MG63 (cell line): ENCODE measurements at places on chromosomes 1 and 21. TPM values are rescaled to one million over a fixed set of nuclear protein-coding genes. Genes with fewer than 3 reads are reported as not detected.

DNA sequence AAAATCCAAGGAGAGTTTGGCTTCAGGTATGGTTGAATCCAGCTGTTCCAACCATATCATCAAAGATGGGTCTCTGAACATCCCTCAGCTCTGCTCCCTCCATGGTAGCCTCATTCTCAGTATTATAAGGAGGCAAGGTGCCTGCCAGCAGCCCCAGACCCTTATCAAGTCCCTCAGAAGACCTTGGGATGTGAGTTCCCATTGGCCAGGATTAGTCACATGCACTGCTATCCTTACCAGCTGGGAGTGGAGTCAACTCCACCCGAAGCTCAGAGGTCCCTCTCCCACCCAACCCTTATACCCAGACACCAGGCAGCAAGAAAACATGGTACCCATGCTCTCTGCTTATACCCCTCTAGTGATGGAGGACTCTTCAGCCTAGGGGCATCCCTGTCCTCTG is 153.7 kb upstream of the ZBTB40 start:
- no peak for DNase-seq

DNA sequence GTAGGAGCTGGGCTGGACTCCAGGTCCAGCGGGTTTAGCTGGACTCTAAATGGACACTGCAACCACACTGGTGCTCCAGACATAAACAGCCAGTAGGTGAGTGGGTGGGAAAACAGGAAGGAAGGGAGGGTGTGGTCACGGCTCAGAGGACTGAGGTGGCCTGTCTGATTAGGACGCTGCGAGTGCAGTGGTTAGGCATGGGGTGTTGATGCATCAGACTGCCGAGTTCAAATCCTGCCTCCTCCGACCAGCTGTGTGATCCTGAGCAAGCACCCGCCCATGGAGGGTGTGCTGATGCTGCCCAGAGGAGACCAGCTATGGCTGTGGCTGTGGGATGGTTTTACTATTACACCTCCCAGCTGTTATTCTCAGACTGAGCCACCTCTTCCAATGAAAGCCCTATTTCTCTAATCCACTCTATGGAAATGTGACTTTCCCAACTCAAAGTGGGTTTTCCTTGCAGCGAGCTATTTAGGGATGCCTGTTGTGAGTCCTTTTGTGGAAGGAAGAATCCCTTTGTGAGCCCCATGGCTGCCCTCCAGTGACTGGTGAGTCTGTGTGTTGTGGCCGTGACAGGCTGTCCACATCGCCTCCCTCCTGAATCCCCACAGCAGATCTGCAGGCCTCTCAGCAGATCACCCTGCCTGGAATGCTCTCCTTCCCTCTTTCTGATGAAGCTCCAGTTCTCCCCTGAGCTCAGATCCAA is 56.6 kb upstream of the EDN2 start:
- peak; percentile 26 for DNase-seq

DNA sequence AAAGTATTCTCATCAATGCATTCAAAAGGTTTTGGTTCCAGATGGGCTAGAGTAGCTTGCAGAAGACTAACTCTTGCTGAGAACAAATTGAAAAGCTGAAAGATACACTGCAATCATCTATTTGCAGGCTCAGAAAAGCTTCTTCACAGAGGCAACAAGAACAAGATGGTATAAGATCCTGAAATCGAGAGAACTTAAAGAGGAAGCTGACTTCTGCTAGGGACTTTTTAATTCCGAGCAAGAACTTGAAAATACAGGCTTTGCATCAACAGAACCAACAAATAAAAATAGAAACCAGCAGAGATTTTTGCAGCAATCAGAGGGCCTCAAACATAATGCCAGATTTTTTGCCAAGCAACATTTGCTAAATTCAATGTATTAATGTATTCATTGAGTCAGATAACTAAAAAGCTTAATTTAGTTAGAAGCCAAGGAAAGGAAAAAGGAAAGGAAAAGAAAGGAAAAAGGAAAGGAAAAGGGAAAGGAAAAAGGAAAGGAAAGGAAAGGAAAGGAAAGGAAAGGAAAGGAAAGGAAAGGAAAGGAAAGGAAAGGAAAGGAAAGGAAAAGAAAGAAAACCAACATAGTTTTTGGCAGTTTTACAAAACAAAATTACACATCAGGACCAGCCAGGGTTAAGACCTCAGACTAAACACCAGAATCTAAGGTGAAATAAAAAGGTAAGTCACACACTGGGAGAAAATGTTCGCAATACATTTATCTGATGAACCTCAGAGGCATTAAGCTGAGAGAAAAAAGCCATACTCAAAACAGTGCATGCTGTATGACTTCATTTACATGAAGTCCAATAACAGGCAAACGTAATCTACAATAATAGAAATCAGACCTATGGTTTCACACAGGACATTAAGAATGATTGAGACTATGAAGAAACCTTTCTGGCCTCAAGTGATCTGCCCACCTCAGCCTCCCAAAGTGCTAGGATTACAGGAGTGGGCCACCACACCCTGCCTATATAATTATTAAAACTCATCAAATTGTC is 42.6 kb downstream of the FAF1 start:
- no peak for DNase-seq

- DNase-seq: no peak
These were observed 22.5 kb downstream of the JMJD4 start for GRCh38 chr1:227712648-227713047.

- DNase-seq: no peak
These were observed 83.9 kb downstream of the LRRC7 start for GRCh38 chr1:69651656-69652055.

DNA sequence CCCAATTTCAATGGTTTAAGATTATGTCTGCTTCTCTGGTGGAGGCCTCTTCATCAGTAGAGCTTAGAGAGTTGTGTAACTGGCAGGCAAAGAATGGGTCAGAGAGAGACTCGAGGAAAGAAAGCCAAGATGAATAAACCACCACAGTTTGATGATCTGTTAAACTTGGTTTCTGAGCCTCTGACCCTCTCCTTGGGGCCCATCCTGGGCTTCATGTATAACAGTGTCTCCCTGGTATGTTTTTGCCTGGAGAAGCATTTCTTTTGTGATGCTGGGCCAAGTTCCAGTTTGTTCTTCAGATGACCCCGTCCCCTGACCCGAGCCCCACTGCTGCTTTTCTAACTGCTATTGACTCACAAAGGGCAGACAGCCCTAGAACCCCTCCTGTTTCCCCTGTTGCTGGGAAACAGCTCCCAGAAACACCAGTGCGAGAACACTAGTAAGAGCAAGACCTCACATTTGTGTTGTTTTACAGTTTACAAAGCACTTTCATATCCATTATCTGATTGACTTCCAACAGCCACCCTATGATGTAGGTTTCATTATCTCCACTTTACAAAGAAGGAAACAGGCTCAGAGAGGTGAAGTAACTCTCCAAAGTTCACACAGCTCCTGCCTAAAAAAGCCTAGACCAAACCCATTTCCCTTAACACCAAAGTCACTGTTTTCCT is 9.0 kb downstream of the CD2 start:
- peak; percentile 11 for DNase-seq

GRCh38 chr1:228866468-228866867 is 131.2 kb downstream of the RHOU start:
- no peak for DNase-seq

- DNase-seq: no peak
These were observed 134.1 kb downstream of the SYT14 start for GRCh38 chr1:210072129-210072528.

DNA sequence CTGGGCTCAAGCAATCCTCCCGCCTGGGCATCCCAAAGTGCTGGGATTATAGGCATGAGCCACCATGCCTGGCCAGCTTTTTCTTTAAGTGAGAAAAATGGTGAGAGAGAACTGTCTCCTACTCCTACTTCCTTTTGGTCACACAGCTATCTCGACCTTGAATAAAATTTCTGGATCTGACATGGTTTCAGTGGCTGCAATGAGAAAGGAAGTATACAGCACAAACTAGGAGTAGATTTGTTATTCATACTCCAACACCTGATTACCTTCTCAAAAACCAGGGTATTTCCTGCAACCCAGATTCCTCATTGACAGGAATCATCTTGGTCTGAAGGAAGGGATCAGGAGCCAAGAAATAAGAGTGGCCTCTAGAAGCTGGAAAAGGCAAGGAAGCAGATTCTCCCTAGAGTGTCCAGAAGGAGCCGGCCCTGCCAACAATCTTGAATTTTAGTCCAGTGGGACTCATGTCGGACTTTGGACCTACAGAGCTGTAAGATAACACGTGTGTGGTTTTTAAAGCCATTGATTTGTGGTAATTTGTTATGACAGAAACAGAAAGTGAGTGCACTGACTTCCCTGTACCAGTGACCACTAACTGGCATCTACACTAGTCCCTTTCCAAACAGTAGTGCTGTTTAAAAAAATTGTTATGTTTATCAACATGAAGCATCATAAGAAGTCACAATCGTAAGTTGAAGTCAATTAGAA is 516.6 kb downstream of the SMYD3 start:
- DNase-seq: no peak

DNA sequence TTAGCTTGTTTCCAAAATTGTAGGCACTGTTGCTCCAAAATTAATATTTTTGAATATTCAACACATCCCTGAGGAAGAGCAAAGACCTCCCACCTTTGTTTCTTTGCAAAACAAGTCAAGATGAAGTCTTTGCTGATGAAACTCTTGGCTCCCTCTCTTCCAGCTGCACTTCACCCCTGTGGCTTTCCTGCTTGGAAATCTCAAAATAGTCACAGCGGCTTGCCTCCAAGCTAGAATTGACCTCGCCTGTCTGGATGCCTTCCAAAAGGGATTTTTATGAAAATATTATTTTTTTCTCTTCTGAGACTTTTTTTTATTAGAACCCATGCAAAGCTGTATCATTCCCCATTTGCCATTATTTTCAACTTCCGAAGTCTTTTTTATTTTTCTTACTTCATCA is 71.1 kb upstream of the MROH9 start:
- DNase-seq: no peak

DNA sequence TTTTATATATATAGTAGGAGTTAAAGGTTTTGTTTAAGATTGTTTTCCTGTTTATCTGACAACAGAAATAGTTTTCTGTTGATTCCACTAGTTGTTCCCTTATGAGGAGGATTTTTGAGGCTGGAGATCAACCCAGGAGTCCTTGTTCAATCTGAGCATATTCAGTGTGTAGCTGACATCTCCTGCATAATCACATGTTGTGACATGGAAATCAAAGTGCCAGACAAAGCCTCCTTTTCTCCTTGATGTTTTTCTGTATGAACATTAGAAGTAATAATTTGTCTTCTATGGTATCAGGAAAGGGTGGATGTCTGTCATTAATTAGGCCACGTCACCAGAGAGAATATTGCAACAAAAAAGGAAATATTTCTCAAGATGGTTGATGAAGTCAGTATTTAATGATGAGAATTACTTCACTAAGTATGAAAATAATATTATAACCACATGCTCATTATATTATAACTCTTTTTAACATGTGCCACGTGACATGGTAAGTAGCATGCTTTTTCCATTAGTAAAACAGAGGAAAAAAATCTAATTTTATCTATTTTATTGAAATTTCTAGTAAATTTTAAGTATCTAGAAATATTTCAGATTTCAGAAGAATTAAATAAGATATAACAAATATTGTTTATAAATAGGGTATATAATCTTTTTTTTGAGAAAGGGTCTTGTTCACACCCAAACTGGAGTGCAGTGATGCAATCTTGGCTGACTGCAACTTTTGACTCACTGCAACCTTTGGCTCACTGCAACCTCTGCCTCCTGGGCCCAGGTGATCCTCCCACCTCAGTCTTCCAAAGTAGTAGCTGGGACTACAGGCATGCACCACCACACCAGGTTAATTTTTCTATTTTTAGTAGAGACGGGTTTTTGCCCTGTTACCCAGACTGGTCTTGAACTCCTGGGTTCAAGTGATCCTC is 223.5 kb downstream of the HMCN1 start:
- DNase-seq: no peak

DNA sequence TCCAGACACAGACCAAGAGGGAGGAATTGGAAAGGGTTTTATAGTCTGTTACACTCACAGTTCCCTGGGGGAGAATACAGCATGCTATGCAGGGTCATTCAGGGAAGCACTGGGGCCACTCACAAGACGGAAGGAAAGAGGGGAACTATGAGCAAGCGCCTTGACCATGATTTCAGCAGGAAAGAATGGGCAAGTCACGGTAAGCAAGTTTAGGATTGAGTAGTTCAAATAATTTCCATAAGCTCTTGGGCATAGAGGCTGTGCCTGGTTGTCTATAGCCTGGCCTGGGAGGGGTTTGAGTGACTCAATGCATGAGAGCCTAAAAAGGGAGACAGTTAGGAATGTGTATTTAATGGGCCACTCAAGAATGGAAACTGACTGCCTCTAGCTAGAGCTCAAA is 176.7 kb downstream of the TTLL7 start:
- no peak for DNase-seq

DNA sequence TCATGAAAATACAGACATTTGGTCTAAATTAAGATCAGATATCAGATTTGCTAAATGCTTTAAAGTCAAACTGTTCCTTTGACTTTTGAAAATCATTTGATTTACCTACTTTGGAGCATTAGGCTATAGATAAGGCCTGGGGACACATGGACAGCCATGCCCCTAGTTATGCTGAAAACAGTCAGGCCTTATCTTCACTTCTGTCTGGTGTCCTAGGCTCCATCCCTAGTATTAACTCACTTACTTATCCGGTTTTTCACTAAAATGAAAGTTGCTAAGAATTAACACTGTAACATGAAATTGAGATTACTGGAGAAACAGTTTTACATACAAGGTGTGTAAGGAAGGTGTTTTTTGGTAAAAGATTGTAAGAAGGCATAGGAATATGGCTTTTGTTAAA is 4.5 kb upstream of the CATSPERE start:
- DNase-seq: no peak

DNA sequence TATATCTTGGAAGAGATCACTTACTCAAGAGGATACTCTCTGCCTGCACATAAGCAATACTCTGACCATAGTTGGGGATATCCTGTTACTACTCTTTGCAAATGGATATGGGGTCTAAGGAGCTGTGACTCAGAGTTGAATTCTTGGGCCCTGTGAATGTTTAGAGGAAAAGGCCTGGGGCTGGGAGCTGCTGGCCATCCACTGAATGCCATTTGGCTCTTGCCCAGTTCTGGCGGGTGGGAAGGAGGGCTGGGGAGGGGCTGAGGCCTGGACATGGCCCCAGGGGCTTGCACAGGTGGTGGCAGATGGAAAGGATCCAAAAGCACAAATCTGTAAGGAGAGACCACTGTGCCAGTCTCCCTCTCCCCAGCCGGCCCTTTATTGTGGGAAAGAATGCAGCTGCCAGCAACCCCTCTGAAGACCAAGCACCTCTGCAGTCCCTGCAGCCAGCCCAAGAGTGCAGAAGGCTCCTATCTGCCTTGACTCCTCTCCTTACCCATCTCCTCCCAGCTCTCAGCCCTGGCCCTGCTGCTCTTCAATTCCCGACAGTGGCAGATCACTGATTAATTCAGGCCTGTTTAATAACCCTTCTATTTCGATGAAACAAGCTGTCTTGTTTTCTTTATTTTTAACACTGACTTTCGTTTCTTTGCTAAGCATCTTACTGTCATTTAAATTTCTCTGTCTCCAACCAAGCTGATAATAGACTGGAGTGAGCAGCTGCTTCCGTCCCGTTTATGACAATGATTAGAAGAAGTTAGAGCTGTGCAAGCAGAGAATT is 12.1 kb downstream of the PLXNA2 start:
- no peak for DNase-seq

- no peak for DNase-seq
These were observed 279.6 kb downstream of the TM2D1 start for GRCh38 chr1:61445269-61445825.

The CSF3R gene
- total RNA-seq: not detected in 2 replicates

The ANXA9 gene
- 0.46 TPM in 1 of 2 replicates, not detected in the other for total RNA-seq

The PBXIP1 gene
- total RNA-seq: 6.9 and 16.0 TPM in 2 replicates

The ORC1 gene
- total RNA-seq: 16.0 and 23.1 TPM in 2 replicates
